ENCODE measurements at places on chromosomes 4 and X.

GRCh38 chr4:55865228-55865806 lies 11.9 kb downstream of the EXOC1 start:
- H3K4me3 ChIP-seq = no peak overlapping the region
- H3K4me1 ChIP-seq = no peaks in the 10 kb centered on the region
- no peaks in the 10 kb centered on the region for H3K27me3 ChIP-seq
- no peak for DNase-seq
- peaks cover 9% of the 10 kb centered on the region for H3K36me3 ChIP-seq
- no peak overlapping the region for H3K27ac ChIP-seq

DNA sequence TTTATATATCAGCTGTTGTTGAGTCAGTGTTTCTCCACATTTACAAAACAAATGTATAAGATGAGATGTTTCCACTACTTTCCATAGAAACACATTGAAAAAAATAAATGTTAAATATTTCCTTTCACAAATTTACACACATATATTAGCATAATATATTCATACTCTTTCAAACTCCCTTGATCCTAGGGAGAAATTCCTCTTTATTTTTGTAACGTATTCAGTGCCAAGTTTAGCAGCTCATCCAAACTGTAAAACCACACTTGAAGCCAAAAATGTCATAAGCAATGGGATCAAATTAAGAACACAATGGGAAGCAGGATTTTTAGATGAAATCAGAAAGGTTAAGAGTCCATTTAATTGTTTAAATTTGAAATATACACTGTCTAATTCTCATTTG lies 381.1 kb upstream of the MAD2L1 start:
- no peak overlapping the region for H3K27ac ChIP-seq
- H3K4me1 ChIP-seq = no peaks in the 10 kb centered on the region
- no peaks in the 10 kb centered on the region for H3K27me3 ChIP-seq
- no peak overlapping the region for H3K4me3 ChIP-seq
- H3K36me3 ChIP-seq = no peaks in the 10 kb centered on the region
- DNase-seq = no peak

GRCh38 chr4:70996018-70996360 lies 2.5 kb downstream of the DCK start:
- no peak overlapping the region for H3K27ac ChIP-seq
- no peak overlapping the region for H3K4me3 ChIP-seq
- H3K4me1 ChIP-seq = peaks cover 5% of the 10 kb centered on the region

DNA sequence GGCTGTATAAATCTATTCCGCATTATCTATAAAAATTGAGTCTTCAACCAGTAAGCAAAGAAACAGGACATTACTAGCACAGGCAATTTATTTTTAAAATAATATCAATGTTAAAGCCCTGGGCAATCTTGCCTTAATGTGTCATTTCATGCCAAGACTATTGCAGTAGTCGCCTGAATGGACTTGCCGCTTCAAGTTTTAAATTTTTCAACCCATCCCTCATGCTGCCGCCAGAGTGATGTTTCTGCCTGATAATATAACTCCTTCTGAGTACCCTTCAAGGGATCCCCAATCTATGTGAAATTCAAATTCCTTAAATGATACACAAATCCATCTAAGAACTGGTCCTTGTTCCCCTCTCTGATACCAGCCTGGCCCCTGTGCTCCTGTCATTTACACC lies 66.9 kb downstream of the PRSS12 start:
- H3K4me1 ChIP-seq = peaks cover 2% of the 10 kb centered on the region
- H3K27me3 ChIP-seq = no peaks in the 10 kb centered on the region
- no peak overlapping the region for H3K4me3 ChIP-seq
- no peak overlapping the region for H3K27ac ChIP-seq

DNA sequence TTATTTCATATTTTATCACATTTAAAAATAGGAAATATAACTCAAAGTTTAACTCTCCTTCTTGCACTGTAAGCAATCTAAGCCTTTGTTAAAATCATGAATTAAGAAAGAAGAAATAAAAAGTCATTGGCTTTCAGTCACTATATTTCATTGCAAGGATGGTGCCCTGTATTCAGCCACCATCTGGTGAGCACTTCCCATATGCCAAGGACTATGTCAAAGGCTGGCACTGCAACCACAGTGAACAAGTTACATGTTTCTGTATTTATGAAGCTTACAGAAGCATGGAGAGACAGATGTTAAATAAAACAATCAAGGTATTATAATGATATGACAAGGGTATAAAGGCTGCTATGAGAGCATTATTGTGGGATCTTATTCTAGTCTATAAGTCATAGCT lies 68.6 kb downstream of the PRKG2 start:
- H3K27me3 ChIP-seq = no peaks in the 10 kb centered on the region
- no peaks in the 10 kb centered on the region for H3K36me3 ChIP-seq
- H3K4me3 ChIP-seq = no peak overlapping the region
- no peak overlapping the region for H3K27ac ChIP-seq
- H3K4me1 ChIP-seq = no peaks in the 10 kb centered on the region

GRCh38 chrX:47297874-47298273 lies 65.1 kb downstream of the USP11 start:
- no peak overlapping the region for H3K27ac ChIP-seq
- no peak for DNase-seq
- H3K27me3 ChIP-seq = peaks cover 11% of the 10 kb centered on the region
- H3K4me3 ChIP-seq = no peak overlapping the region
- H3K4me1 ChIP-seq = peaks cover 3% of the 10 kb centered on the region

GRCh38 chrX:71111921-71112431 lies 599 bp upstream of the IL2RG start:
- H3K36me3 ChIP-seq = no peaks in the 10 kb centered on the region
- H3K4me3 ChIP-seq = no peak overlapping the region
- H3K27me3 ChIP-seq = no peaks in the 10 kb centered on the region
- no peak overlapping the region for H3K27ac ChIP-seq
- no peak for DNase-seq

DNA sequence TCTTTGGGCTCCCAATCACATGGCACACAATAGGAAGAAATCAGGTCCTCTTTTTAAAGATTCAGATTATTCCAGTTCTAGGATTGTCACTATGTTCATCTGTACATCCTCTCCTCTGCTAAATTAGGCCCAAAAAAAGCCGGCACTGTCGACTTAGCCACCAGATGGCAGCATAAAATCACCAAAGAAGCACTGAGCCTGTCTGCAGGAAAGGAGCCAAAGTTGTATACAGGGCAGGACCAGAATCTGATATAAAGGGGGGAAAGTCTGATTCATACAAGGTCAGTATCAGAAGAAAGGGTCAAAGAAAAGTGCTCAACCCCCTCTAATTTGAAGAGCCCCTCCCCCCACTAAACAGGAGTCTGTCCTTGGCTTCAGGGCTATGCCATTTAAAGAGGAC lies 292.5 kb downstream of the CHIC1 start:
- no peak overlapping the region for H3K27ac ChIP-seq

- no peaks in the 10 kb centered on the region for H3K36me3 ChIP-seq
- H3K4me3 ChIP-seq = no peak overlapping the region
- DNase-seq = no peak
- no peak overlapping the region for H3K27ac ChIP-seq
These were observed 41.0 kb downstream of the AMELX start for GRCh38 chrX:11334165-11334564.

DNA sequence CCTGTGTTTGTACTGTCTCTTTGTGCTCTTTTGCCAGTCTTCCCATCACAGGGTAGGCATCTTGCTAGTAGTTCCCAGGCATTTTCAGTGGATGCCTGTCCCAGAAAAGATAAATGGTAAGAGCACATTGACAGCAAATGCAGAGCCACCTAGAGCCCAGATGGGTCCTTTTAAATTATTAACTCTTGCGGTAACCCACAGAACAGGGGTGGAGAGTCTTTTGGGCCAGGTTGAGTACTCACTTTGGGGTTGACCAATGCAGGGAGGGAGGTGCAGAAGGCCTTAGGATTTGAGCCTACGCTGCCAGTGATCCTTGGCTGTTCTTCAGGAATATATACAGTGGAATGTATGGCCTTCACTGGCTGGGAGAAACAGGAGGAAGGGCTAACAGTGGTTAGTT lies 173.8 kb downstream of the MSN start:
- no peak overlapping the region for H3K27ac ChIP-seq
- no peaks in the 10 kb centered on the region for H3K27me3 ChIP-seq
- H3K4me3 ChIP-seq = no peak overlapping the region
- no peaks in the 10 kb centered on the region for H3K4me1 ChIP-seq
- DNase-seq = no peak

DNA sequence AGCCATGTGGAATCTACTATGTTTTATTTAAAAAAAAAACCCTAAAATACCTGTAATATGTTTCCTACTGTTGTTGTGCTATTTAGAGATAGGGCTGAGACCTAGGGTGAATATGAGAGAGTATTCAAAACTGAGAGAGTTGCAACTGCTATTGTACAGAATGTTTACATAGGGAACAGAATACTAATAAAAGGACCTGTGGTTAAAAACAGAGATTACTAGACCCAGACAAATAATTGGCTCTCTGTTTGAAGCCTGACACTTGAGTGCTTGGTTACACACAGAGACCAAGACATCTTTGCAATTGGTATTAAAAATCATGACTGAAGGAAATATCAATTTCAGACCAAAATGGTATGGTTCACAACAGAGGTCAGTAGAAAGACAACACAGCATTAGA lies 278.9 kb upstream of the GIMD1 start:
- DNase-seq = no peak
- no peaks in the 10 kb centered on the region for H3K27me3 ChIP-seq
- no peaks in the 10 kb centered on the region for H3K4me1 ChIP-seq
- no peak overlapping the region for H3K4me3 ChIP-seq
- H3K36me3 ChIP-seq = no peaks in the 10 kb centered on the region

DNA sequence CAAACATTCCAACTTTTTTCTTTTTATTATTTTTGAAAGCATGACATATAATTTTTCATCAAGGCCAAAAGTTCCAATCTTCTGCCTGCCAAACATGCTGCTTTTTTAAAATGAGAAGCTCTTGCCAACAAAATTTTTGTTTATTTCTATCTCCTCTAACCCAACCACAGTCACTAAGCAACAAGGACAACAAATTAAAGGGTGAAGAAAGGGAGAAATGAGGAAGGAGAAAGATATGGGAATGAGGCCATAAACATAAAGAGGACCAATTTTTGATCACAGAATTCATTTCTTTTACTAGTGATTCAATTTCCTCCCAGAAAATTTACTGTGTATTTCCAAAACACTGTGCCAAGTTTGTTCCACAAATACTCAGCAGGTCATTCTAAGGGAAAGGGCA lies 537.0 kb upstream of the DIAPH2 start:
- DNase-seq = no peak
- no peak overlapping the region for H3K27ac ChIP-seq
- H3K4me3 ChIP-seq = no peak overlapping the region
- H3K27me3 ChIP-seq = no peaks in the 10 kb centered on the region
- H3K4me1 ChIP-seq = no peaks in the 10 kb centered on the region

- H3K4me3 ChIP-seq = no peak overlapping the region
- no peaks in the 10 kb centered on the region for H3K4me1 ChIP-seq
- H3K27ac ChIP-seq = no peak overlapping the region
- H3K36me3 ChIP-seq = no peaks in the 10 kb centered on the region
- no peak for DNase-seq
These were observed 67.7 kb downstream of the RWDD4 start for GRCh38 chr4:183591301-183591700.

- no peak for DNase-seq
- peaks cover under 1% of the 10 kb centered on the region for H3K4me1 ChIP-seq
- no peaks in the 10 kb centered on the region for H3K36me3 ChIP-seq
- no peak overlapping the region for H3K4me3 ChIP-seq
These were observed 31.3 kb downstream of the DRD5 start for GRCh38 chr4:9812501-9813340.
